ENCODE measurements at places on chromosomes 6 and 20. TPM values are rescaled to one million over a fixed set of nuclear protein-coding genes. Genes with fewer than 3 reads are reported as not detected.

The ISM1 gene
- total RNA-seq = 0.33 TPM

The PRSS35 gene
- total RNA-seq = 0.16 TPM

The DSP gene
- 74.0 TPM for total RNA-seq

The TAF4 gene
- total RNA-seq = 5.1 TPM

The POM121L2 gene
- not detected for total RNA-seq

The PPARD gene
- 18.1 TPM for total RNA-seq

The KHDC1 gene
- total RNA-seq = 4.2 TPM

The LY6G6F gene
- not detected for total RNA-seq

The SAYSD1 gene
- total RNA-seq = 13.7 TPM

The MRPS26 gene
- total RNA-seq = 86.5 TPM

The FRMD1 gene
- not detected for total RNA-seq

The MMP24OS gene
- total RNA-seq = 38.0 TPM

Measured in mesangial cell (primary cell).